Activated naive CD4-positive, alpha-beta T cell (primary cell): ENCODE measurements at places on chromosomes 7 and 10.

- DNase-seq: no peak
Observed at GRCh38 chr7:116706668-116707126, 34.7 kb downstream of the MET start.

DNA sequence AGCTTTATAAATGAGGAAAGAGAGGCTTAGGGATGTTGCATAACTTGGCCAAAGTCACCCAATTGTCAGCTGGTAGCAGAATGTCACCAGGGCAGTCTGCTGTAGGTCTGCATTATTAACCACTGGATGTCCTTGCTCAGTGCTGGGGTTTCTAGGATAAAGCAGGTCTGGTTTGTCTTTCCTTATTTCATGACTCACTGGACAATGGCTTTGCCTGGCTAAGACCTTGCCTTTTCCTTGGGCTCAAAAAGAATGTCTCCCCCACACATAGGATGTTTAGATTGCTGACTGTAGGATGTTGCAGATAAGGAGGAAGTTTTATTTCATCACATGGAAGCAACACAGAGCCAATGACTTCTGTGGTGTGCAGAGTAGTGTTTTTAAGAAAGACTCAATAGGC is 29.4 kb downstream of the WDFY4 start:
- DNase-seq: no peak

- no peak for DNase-seq
Observed at GRCh38 chr7:3165681-3166580, 122.3 kb upstream of the CARD11 start.

DNA sequence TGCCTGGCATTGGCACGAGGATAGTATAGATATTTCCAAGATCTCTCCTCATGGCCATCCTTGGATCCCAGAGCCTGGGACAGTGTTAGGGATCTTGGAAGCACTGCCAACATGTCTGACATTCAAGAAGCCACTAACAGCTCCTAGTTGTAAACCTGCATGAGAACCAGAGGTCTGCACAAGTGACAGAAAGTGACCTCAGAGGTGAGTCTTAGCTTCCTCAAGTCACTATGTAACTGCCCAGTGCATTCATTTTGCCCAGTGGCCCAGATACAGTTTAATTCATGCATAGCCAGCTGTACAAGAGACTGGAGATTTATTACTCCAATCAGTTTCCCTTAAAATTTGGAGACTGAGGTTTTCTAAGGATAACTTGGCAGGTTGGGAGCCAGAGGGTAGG is 16.7 kb downstream of the SUGCT start:
- DNase-seq: no peak

DNA sequence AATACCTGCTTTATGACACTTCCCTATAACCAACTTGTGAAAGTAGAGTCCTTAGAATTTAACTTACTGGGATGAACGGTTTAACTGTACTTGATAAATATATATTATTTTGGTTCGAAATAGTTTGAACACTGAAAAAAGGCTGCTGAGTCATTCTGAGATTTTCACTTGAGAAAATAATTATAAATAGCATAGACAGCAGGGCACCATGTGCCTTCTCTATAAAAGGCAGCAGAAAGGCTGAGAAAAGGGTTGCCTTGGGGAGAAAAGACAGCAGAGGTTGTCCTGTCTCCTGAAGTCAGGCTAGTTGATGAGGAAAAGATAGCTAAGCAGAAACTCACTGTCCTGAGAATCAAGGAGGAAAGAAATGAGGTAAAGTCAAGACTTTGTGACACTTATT is 92.4 kb downstream of the CTTNBP2 start:
- no peak for DNase-seq

DNA sequence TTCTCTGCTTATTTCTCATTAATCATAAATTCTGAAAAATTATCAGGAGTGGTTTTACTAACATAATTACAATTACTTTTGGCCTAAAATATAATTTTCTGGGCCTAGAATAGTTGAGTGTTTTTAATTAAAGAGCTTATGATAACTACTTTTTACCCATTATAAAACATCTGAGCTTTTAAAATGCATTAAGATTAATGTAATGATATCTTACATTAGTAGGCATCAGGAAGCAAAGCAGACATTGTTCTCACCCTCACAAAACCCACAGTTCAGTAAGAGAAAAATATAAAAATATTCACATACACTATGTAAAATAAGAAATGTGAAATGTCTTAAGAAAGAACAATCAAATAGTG is 443.7 kb upstream of the SEMA3A start:
- DNase-seq: no peak

GRCh38 chr10:56317603-56318002 is 43.5 kb downstream of the ZWINT start:
- no peak for DNase-seq

- no peak for DNase-seq
Observed at GRCh38 chr7:30771880-30772425, 736 bp downstream of the MINDY4 start.

DNA sequence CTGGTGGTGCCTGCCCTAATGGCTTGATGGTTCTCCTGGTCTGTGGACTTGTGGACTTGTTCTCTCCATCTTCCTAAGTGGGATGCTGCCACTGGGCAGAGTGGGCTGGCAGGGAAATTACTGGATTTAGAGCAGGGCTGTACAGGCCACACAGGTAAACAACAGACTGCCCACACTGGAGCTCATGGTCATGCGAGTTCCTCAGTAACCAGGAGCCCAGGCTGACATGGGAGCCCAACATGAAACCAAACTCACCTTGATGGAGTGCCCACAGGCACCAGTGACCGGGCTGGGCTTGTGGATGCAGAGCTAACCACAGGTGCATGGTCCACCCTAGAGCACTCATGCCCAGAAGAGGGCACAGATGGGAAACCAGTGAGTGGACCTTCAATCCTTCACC is 116.7 kb downstream of the SLIT1 start:
- no peak for DNase-seq

DNA sequence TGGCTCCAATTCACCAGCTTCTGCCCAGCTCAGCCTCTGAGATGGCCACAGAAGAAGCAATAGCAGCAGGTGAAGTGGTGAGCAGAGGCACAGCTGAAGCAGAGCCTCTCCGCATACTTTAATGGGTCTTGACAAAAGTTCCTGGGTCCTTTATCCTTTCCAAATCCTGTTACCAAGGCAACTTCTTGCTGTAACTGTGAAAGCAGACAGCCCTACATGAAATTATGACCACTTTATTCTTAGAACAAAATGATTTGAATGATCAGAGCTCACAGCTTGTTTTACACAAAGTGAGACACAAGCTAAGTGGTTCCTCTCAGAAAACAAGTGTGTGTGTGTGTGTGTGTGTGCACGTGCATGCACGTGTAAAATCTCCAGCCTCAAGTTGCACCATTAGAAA is 245.6 kb downstream of the HTR7 start:
- DNase-seq: no peak

GRCh38 chr10:36096576-36096975 is 454.5 kb upstream of the FZD8 start:
- DNase-seq: no peak

DNA sequence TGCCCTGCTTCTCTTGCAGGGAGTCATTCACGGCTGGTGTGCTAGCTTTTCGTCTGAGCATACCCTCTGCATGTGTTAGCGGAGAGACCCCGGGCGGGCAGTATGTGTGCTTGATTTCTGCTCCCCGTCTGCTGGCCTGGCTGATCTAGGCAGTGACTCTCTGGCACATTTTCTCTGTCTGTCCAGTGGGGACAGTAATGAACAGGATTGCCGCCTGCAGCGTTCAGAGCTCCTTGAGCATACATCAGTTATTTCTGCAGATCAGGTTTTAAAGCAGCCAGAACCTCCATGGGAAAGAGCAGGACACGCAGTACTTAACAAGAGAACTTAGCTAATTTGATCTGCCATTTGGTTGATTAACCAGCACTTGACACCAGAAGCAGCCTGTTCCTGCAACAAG is 242.5 kb downstream of the CELF2 start:
- no peak for DNase-seq

- DNase-seq: no peak
Observed at GRCh38 chr7:80510021-80510420, 1.8 kb downstream of the GNAT3 start.
